Stimulated activated CD8-positive, alpha-beta memory T cell treated with anti-CD3 and anti-CD28 coated beads, Interleukin-15, amount 100 ng/mL, for 4 hours (primary cell): ENCODE measurements at places on chromosomes 5 and 9.

GRCh38 chr5:151213803-151214613, 9.9 kb downstream of the CCDC69 start:
- peak; percentile 62 for DNase-seq

DNA sequence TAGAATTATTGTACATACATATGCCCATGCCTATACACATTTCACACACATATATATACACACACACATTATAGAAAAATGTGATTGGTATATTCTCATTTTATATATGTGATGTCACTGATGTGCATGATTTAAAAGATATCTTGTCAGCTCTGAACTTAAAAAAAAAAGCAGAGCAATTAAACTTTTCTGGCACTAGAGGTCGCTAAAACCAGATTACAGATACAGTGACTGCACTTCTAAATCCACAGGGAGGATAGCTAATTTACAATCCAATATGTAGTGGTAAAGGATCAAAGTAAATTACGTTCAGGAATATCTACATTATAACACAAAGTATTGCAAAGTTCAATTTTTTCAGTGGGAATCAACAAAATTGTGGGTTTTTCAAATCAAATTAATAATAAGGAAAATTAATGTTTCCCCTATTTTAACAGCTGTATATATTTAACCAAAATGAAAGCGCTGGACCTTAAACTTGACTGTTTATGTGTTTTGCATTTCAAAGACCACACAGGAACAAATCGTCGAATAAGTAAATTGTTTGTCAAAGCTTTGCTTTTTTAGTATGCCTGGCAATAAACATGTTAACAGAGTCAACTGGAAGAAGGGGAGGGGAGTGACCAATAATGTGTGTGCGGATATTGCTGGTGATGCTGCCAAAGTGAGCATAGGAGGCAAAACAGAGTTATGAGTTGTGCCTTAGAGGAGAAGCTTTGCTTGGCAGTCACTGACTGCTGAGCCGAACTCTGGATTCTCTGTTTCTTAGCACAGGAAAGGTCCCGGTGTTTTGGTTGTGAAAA, 1201.4 kb upstream of the C9orf72 start:
- DNase-seq: no peak

- no peak for DNase-seq
Measured at GRCh38 chr5:145825751-145826180, 9.4 kb downstream of the PRELID2 start.

- DNase-seq: no peak
Measured at GRCh38 chr9:127923046-127923445, 6.2 kb upstream of the ST6GALNAC4 start.

DNA sequence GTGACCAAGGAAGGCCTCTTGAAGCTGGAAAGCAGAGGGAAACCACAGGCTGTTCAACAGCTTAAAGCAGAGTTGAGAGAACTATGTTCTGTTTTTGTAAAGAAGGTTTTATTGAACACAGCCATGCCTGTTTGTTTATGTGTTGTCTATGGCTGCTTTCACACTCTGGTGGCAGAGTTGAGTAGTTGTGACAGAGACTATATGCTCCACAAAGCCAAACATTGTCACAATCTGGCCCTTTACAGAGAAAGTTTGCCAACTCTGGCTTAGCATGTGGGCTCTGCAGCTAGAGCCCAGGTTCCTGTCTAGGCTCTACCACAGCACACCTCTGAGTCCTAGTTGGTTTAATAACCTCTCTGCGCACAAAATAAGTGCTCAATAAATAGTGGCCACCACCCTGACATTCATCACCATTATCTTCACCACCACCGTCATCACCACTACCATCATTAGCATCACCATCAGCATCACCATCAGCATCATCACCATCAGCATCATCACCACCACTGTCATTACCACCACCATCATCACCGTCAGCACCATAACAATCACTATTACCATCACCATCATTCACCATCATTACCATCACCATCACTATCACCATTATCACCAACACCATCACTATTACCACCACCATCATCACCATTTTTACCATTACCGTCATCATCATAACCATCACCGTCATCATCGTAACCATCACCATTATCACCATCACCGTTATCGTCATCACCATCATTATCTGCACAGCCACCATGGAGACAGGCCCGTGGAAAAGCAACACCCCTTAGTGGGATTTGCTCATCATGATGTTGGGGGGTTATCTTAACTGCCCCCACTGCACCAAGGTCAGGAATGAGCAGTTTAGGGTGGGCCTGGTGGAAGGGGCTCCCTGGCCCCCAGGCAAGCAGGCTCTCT, 18.3 kb downstream of the AKNA start:
- no peak for DNase-seq

GRCh38 chr5:163459462-163459818, 462 bp downstream of the NUDCD2 start:
- no peak for DNase-seq

DNA sequence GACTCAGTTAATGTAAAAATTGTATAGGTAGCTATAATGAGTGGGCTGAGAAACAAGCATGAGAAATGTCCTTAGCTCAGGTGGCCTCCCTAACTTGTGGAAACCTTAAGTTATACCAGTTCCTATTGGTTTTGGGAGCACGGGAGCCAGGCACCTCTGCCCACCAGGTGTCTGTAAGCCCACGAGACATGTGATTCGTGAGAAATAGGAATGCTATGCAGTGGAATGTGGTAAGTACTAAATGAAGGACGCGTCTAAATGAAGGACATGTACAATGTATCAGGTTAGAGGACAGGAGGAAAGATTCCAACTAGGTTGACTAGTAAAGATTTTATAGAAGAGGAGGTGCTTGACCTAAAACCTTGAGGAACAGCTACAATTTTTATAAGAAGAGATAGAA, 46.0 kb upstream of the F2RL2 start:
- DNase-seq: no peak

DNA sequence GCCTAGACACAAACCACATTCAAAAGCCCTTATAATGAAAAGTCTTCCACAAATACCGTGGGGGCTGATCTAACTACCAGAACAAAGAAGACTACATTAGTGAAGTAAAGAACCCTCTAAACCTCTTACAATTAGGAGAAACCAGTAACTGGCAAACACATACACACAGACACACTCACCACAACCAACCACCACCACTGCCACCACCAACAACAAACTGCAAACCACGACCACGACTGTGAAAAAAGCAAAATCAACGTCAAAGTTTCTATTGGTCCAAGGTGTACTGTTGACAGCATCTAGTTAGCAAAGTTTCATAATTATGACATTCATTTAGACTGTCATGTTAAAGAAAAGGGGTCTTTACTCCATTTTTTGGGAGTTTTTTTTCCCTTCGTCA, 2.7 kb downstream of the CDO1 start:
- DNase-seq: no peak

DNA sequence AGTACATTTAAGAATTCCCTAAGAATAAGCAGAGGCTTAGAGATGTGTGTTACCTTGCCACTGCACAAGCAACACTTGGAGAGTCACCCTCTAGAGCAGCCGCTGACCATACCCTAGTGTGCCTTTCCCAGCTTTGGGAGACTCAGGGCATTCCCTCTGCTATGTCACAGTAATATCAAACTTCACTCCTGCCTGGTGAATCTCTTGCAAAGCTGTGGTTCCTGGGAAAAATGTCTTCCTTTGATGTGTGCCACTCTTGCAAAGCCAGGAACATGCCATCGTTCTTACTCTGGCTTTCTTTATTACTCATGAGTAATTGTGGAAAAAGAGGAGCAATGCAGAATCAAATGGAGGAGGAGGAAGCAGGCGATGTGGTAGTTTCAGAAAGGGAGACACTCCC, 173.2 kb downstream of the CCDC192 start:
- DNase-seq: no peak
